Activated CD8-positive, alpha-beta memory T cell treated with anti-CD3 and anti-CD28 coated beads for 48 hours (primary cell): ENCODE measurements at places on chromosomes 11 and 22.

DNA sequence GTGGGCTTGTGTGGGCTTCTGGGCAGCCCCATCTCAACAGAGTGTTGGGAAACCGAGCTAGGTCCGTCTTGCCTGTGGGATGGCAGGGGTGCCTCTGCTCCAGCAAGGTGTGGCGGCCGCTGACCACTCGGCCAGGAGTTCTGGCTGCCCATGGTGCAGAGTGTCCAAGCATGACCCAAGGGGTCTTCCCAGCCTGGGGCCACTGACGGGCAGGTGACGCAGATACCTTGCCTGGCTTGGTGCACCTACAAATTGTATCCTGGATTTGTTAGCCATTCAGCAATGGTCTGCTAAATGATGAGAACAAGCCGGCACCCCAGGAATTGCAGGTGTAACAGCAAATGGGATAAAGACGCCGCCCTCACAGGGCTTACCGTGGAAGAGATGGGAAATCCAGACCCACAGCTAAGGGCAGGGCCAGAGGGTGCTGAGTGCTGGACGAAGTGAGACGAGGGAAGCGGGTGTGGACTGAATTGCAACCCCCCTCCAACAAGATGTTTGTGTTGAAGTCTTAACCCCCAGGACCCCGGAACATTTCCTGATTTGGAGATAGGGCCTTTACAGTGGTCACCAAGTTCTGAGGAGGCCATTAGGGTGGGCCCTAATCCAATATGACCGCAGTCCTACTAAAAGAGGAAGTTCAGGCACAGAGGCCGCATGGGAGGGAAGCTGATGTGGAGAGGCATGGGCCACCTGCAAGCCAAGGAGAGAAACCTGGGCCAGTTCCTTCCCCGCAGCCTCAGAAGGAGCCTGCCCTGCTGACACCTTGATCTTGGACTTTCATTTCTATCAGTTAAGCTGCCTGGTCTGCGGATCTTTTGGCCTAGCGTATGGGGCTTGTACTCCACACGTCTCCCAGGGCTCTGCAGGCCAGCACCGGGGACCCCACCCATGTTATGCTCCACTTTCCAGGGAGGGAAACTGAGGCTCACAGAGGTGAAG is 45.2 kb upstream of the LINC01488 start:
- DNase-seq = no peak

DNA sequence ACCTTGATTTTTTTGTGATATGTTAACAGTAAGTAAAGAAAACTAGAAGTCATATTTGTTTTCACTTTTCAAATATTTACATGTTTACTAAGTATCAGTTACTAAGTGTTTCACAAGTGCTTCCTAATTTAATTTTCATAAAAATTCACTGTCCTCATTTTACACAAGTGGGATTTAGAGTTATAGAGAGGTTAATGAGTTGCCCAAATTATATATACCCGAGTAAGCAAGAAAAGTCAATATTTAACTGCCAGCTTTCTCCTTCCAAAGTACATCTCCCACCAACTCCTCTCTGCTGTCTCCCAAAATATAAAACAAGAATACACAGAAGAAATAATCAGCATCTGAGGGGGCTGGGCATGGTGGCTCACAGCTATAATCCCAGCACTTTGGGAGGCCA is 896.7 kb upstream of the ANO3 start:
- no peak for DNase-seq

- no peak for DNase-seq
Measured at GRCh38 chr22:25714739-25715138, 27.2 kb upstream of the MYO18B start.

DNA sequence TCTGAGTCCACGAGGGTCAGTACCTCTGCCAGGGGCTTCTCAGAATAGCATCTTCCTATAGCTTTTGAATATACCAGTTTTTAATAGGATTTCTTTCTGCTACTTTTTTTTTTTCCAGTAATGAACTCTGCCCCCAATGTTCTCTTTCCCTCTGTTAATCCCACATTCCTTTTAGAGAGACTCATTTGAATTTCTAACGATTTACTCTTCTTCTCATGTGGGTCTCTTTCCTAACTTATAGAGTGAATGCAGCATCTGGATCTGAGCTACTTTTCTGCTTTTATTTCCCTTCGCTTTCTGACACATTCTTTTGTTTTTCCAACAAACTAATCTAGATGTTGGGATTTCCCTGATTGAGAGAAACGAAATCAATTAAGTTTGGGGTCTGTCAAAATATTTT is 71.4 kb downstream of the INSC start:
- DNase-seq = no peak

- no peak for DNase-seq
Measured at GRCh38 chr11:31809857-31810778, 1.0 kb downstream of the PAX6 start.

GRCh38 chr22:29747832-29748231 is 19.0 kb downstream of the ZMAT5 start:
- DNase-seq = no peak

DNA sequence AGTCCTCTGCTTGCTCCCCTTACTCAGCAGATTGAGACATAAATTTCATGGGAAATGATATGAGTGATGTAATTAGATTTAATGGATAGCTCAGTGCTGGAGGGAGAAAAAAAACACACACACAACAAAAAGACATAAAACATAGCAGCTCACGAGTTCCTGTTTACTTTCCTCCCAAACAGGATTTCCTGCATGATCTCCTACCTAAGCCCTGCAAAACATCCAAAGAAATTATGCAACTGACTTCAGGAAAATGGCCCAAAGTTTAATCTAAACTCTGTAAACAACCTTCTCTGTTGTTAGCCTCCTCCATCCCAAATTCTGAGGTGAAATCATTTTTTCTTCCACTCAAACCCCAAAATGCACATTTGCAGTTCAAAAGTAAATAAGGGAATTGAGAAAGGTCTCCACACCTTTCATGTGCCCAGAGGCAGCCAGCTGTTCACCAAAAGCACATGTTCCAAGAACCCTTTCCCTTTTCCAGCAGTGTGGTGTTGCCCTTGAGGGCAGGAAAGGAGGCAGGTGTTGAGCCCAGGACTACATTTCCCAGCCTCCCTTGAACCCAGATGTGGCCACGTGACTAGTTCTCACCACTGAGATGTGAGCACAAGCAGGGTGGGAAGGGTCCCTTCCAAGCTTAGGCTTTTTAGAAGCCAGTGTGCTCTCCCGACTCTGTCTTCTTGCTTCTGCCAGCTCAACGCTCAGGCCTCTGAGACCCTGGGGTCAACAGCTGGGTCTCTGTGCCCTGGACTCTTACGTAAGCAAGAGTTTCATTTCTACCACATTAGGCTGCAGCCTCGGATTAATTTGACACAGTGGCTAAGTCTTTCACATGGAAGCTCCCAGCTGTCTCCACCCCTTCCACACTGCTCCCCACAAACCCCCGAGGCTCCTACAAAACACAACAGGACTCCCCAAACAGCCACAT is 301.2 kb downstream of the CTTN start:
- DNase-seq = no peak

DNA sequence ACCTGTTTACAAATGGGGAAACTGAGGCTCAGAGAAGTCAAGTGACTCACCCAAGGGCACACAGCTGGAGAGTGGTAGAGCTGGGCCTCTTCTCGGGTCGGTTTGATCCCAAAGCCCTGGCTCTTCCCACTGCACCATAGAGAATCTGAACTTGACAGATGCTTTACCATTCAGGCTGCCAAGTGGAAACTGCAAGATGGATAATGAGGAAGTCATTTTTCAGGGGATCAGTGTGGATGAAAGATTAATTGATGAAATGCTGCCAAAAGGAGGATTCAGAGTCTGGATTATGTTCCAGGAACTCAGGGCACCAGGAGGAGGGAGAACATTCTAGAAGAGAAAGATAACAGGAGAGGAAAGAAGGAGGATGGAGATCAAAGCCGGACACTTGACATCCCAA is 185.9 kb upstream of the ZBED5 start:
- DNase-seq = no peak

DNA sequence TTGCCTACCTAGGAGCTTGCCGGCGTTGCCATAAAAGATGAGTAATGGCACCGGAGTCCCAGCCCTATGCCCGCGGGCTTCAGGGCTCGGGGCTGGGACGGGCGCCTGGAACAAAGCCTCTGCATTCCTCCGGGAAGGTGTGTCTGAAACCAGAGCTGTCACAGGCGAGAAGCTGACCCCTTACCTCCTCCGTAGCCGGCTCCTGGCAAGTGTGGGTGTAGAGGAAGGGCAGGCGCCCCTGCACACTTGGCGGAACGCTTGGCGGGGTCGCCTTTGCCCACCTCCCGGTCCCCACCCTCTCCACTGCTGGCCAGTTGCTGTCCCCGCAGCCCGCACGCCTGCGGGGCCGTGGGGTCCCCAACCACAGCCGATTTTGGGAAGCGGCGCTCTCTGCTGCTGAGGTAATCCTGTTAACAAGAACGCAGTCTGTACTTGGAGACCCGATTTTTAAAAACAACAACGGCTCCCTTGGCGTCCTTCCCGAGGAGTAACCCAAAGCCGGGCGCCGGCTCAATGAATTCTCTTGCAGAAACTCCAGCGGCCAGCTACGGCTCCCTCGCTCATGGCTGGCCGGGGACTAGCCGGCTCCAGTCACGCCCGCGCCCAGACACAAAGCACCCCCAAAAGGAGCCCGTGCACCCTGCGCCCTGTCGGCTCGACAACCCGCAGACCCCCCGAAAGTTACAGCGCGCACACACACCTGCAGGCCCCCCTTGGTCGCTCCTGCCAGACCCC is 89.2 kb downstream of the PLEKHA7 start:
- DNase-seq = no peak

GRCh38 chr22:45772743-45773142 is 101.1 kb downstream of the ATXN10 start:
- DNase-seq = no peak

GRCh38 chr11:67006029-67006884 is 16.7 kb upstream of the SYT12 start:
- DNase-seq = no peak

DNA sequence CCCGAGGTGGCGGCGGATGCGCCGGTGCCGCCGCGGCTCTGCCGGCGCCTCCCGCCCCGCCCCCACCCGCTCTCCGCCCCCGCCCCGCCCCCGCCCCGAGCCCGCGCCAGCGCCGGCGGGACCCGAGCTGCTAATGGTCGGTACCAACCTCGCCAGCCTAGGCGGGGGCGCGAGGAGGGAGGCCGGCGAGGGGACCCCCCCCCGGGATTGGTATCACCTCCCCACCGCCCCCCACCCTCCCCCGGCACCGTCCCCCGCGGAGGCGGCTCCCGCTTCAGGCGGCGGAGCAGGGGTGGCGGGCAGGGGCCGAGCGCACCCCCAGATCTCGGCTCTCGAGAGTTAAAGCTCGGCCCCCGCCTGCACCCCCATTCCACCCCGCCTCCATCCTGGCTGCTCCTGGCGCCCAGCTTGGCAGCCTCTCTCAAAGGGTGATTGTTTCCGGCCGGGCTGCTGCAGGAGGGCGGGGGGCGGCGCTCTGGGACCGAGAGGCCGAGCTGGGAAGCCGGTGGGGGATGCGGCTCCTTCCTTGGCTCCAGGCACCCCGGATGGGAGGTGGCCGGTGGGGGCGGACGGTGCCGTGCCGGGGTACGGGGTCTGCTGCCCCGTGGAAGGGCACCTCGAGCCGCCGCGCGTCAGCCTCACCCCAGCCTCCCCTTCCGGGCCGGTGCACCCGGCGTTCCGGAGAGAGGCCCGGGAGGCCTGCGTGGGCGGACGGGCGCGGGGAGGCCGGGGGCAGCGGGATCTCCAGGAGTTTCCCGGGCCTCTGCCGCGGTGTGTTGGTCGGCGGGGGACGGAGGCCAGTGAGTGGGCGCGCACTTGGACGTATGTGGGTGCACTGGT is at the start of gene B3GAT1:
Gene B3GAT1 (minus strand): TSS at position 40 of the 840 bp plus-strand sequence. CDS start 24,583 bp downstream, outside the sequence.
- DNase-seq = no peak

DNA sequence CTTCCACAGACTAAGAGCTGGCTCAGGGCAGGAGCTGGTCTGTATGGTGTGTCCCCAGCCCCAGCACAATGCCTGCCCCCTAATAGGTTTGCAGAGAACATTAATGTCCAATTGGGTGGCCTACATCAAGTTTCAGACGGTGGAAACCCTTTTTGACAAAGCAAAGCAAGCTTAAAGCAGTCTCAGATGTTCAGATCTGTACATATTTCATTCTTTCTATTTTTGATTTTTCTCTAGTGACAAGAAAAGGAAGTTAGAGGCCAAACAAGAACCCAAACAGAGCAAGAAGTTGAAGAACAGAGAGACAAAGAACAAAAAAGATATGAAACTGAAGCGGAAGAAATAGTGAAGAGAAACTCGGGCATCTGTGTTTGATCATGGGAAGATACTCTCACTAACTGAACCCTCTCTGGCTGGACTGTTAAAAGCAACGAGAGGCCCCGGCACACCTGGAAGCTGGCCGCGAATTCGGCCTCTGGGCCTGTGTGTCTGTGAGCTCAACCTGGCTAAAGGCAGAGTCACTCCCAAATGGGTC is 40.5 kb downstream of the NAT10 start:
- no peak for DNase-seq

GRCh38 chr22:32023251-32023827 is 19.7 kb upstream of the SLC5A1 start:
- DNase-seq = no peak

GRCh38 chr11:24514219-24514594 is 17.4 kb downstream of the LUZP2 start:
- DNase-seq = no peak

GRCh38 chr11:34631737-34632104 is 10.8 kb downstream of the EHF start:
- no peak for DNase-seq

- DNase-seq = no peak
Measured at GRCh38 chr11:72209101-72209500, 7.5 kb upstream of the FOLR2 start.

- no peak for DNase-seq
Measured at GRCh38 chr11:69899957-69900821, 81.0 kb upstream of the FGF3 start.

- no peak for DNase-seq
Measured at GRCh38 chr22:32204040-32204855, 625 bp downstream of the RFPL2 start.

GRCh38 chr22:35903571-35904335 is 124.9 kb downstream of the RBFOX2 start:
- no peak for DNase-seq

GRCh38 chr11:120354068-120354467 is 17.9 kb downstream of the ARHGEF12 start:
- no peak for DNase-seq

GRCh38 chr11:2645779-2646118 is 54.0 kb downstream of the KCNQ1OT1 start:
- DNase-seq = no peak

DNA sequence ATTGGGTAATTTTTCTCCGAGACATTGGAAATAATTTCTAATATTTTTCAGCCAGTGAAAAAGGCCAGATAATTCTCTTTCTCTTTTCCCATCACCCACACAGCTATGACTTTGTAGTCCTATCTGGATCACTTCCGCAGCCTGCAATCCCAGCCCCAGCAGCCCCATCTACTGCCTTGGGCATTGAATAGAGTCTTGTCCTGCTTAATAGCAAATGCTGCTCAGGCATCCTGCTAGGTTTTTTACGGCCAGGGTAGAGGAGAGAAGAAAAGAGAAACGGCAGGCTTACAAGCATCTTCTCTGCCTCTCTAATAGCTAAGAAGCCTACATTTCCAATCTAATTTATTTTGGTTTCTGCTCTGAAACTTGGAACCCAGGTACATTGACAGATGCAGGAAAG is 154.3 kb upstream of the B3GAT1 start:
- DNase-seq = no peak

DNA sequence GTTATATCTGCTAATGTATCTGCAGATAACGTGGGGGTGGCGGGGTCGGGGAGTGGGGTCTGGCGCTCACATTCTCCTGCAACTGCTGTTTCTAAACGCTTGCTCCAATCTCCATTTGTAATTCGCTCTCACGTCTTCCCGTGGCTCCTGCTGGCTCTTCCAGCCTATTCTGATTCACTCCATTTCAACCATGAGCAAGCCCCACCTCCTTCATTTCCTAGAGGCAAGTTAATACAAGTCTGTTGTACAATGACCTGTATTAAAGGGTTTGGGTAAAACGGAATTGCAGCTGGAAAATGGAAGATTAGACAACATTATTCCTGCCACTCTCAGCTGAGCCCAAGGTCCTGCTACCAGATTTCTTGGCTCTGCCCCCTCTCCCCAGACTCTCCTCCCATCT is 132.3 kb downstream of the CSNK2A3 start:
- DNase-seq = no peak
